ENCODE measurements at places on chromosomes 5 and 9. TPM values are rescaled to one million over a fixed set of nuclear protein-coding genes. Genes with fewer than 3 reads are reported as not detected.

- no peaks in the 10 kb centered on the region for H3K27me3 ChIP-seq
- H3K4me3 ChIP-seq = no peak within 1 kb of the TSS
- no peak within 1 kb of the TSS for H3K27ac ChIP-seq
- no peaks in the 10 kb centered on the region for H3K4me1 ChIP-seq
- DNase-seq = no peak
Measured at GRCh38 chr5:59893429-59894227, at the start of gene PDE4D. Gene PDE4D, minus strand, starts transcription at chr5:59893726.

LCN15 gene
- not detected for total RNA-seq

DNA sequence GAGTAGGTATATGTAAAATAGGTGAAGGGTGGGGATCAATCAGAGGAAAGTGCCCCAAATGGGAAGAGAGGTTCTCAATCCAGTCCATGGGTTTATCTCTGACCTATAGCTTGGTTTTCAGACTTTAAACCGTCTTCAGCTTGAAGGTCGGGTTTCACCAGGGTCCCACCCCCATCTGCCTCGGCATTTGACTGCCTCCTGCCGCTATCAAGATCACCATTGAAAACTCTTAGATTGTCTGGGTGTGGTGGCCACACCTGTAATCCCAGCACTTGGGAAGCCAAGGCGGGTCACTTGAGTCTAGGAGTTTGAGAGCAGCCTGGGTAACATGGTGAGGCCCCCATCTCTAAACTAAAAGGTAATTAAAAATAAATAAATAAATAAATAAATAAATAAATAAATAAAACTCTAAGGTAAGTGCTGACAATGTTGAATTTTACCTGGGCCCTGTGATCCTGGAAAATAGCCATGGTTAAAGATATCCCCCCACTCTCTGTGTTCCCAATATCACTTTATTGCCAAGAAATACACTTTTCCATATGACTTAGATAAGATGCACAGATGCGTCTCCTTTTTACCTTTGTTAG, 48.8 kb downstream of the TARS1 start:
- peaks cover 7% of the 10 kb centered on the region for H3K27me3 ChIP-seq
- H3K4me3 ChIP-seq = no peak overlapping the region
- no peak overlapping the region for H3K27ac ChIP-seq
- no peaks in the 10 kb centered on the region for H3K36me3 ChIP-seq
- DNase-seq = no peak
- peaks cover 4% of the 10 kb centered on the region for H3K4me1 ChIP-seq

DNA sequence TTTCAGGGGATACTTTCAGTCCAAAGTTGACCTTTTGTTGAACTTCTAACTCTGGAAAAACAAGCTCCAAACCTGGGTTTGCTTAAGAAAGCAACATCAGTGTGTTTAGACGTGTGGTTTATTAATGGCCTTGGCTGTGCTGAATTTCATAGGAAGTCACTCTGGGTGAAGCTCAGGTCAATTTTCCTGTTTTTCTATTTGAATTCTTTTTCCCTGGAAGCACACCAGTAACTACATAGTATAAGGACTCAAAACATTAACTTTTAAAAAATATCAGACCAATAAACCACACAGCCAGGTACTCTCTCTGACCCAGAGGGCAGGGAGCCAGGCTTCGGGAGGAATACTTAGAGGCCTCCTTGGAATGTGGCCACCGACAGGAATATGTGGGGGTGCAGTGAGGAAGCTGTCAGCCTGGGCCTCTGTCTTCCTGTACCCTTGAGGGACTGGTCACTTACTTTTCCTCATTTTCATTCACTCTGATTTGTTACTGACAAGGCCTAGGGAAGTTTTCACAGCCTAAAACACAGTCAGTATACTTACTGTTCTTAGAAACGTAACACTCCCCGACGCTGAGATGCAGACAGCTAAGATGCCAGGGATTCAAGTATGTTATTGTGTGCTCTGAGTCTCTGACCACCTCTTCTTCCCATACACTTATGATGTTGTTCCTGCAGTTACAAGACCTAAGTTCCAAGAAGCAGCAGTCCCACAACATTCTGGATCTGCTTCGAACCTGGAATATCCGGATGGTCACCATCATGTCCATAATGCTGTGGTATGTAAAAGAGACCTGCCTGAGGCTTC, 18.9 kb downstream of the SLC22A5 start:
- no peak for DNase-seq
- H3K27ac ChIP-seq = no peak overlapping the region
- H3K4me1 ChIP-seq = peaks cover 10% of the 10 kb centered on the region

DNA sequence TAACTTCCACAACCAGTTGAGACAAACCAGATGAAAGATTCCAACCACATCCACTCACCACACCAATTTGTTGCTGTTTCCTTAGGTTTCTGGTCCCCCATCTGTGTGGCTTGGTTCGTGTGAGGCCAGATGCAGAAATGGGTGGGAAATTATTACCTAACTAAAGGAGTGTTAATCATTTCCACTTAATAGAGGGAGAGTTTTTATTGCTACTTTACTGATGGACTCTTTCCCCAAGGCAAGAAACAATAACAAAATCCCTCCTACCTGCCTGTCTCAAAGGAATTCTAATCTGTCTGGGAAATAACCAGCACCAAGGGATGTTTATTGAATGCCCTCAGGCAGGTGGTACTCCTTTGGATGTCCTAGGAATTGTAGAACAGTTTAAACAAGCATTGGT, 76.3 kb downstream of the TMEM167A start:
- no peaks in the 10 kb centered on the region for H3K36me3 ChIP-seq
- peaks cover 4% of the 10 kb centered on the region for H3K27me3 ChIP-seq
- no peak overlapping the region for H3K27ac ChIP-seq

- DNase-seq = no peak
- no peaks in the 10 kb centered on the region for H3K36me3 ChIP-seq
- H3K4me3 ChIP-seq = no peak overlapping the region
- no peak overlapping the region for H3K27ac ChIP-seq
Measured at GRCh38 chr9:116991051-116991450, 303.9 kb downstream of the TRIM32 start.

- peaks cover 38% of the 10 kb centered on the region for H3K4me1 ChIP-seq
- peak; percentile 56 for DNase-seq
Measured at GRCh38 chr9:130343445-130343918, 77.9 kb downstream of the HMCN2 start.

GRCh38 chr9:6842584-6842947, 84.8 kb downstream of the KDM4C start:
- no peak for DNase-seq
- H3K27ac ChIP-seq = no peak overlapping the region
- no peaks in the 10 kb centered on the region for H3K36me3 ChIP-seq
- no peaks in the 10 kb centered on the region for H3K4me1 ChIP-seq

DNA sequence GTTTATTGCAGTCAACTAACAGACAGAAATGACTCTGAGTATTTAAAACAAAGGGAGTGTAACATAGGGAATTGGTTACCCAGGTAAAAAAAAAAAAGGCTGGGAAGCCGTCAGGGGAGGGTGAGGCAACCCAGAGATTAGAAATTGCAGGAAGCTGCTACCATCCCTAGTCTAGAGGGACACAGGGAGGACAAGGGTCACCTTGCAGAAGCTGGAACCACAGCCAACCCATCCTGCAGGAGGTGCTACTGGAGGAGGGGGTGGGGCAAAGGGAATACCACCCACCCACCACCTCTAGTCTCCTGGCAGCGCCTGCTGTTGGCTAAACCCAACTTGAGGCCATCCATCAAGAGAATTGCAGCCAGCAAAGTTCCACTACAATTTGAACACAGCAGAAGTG, 6.5 kb downstream of the CAST start:
- no peak overlapping the region for H3K4me3 ChIP-seq
- DNase-seq = no peak
- H3K36me3 ChIP-seq = no peaks in the 10 kb centered on the region

DNA sequence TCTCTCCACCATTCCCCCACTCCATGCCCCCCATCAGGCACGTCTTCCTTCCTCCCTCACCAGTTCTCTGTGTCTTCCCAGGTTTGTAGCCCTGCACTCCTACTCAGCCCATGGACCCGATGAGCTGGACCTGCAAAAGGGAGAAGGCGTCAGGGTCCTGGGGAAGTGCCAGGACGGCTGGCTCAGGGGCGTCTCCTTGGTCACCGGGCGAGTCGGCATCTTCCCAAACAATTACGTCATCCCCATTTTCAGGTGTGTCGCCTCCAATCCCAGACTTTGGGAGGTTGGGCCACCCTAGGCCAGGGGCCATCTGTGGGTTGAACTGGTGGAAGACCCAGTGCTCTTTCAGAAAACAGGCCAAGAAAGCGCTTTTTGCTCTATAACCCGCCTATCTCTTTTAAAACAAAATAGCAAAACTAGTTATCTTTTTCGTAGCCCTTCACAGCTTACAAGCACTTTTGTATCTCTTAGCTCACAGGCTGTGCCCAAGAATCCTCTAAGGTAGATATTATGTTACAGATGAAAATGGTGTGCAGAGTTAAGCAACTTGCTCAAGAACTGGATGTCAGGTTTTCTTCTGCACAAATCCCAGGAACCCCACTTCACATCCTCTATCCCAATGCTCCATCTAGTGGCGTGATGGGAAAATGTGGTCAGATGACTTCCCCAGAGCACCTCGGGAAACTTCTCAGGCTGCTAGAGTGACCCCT, 56.2 kb downstream of the PLAC8L1 start:
- no peak overlapping the region for H3K4me3 ChIP-seq
- H3K36me3 ChIP-seq = no peaks in the 10 kb centered on the region
- peak; percentile 71 for DNase-seq
- no peaks in the 10 kb centered on the region for H3K27me3 ChIP-seq

DNA sequence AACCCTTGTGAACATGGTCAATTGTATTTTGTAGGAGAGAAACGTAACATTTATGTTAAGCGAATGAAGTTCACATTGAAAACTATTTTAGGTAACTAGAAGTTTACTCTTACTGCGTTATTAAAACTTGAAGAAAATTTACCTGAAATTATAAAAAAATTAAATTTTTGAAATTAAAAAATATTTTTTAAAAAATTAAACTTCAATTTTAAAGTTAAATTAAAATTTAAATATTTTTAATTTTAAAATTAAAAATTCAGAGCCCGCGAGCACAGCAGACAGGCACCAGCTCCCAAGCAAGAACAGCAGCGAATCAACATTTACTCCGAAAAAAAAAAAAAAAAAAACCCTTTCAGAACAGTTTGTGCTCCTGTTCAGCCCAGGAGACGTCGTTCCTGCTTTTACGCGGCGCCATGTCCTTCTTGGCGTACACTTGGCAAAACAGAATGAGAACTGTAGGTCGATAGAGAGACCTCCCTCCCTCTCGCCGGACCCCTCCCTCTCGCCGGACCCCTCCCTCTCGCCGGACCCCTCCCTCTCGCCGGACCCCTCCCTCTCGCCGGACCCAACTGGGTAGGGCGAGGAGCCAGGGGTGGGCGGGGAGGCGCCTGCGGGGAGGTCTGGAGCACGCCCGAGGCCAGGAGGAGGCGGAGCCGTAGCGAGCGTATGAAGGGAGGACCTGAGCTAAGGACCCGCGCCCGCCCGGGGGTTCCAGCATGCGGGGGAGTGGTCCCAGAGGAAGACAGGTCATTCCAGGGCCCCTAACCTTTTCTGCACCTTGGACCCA, 235.8 kb downstream of the ROR2 start:
- no peaks in the 10 kb centered on the region for H3K27me3 ChIP-seq
- H3K4me3 ChIP-seq = peak overlapping the region; percentile 36
- 0 out of 2 replicates have a peak, but pooled peaks cover 2% of the 10 kb centered on the region for H3K4me1 ChIP-seq
- H3K27ac ChIP-seq = no peak overlapping the region
- H3K36me3 ChIP-seq = no peaks in the 10 kb centered on the region

DNA sequence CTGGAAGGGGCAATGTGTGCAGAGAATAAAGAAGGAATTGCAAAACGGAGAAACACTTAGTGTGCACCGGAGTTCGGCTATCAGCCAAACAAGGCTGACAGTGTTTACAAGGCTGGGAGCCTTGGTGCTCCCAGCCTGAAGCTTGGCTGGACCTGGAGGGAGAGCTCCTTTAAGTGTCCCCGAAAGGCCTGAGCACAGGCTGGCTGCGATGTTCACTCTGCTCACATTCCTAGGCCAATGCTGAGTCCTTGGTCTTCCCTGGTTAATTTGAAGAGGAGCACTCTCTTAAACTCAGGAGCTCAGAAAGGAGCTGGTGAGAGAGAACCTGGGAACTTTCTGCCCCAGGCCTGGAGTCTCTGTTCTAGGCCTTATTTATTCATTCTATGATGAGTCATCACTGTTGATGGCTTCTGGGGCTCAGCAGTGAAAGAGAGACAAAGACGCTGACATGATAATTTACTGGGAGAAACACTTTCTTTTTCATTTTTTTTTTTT, 88.6 kb upstream of the MYO10 start:
- no peaks in the 10 kb centered on the region for H3K27me3 ChIP-seq
- no peak overlapping the region for H3K4me3 ChIP-seq
- DNase-seq = no peak
- no peak overlapping the region for H3K27ac ChIP-seq
- H3K36me3 ChIP-seq = no peaks in the 10 kb centered on the region
- H3K4me1 ChIP-seq = no peaks in the 10 kb centered on the region

SOX30 gene
- not detected for total RNA-seq

GRCh38 chr5:95251185-95251584, 33.7 kb downstream of the MCTP1 start:
- H3K4me3 ChIP-seq = no peak overlapping the region
- no peak overlapping the region for H3K27ac ChIP-seq
- DNase-seq = no peak
- H3K27me3 ChIP-seq = no peaks in the 10 kb centered on the region

FOXD4 gene
- total RNA-seq = 1.0 TPM

DNA sequence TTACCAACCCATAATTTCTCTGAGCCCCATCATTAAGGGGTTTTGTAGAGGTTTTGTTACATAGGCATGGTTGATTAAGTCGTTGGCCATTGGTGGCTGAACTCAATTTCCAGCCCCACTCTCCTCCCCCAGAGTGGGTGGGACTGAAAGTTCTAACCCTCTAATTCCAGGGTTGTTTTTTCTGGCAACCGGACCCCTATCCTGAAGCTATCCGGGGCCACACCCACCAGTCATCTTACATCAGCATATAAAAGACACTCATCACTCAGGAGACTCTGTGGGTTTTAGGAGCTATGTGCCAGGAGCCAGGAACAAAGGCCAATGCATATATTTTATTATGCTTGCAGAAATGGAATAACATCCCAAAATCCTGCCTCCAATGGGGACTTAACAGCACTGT, 186.0 kb downstream of the NXNL2 start:
- no peaks in the 10 kb centered on the region for H3K27me3 ChIP-seq
- no peaks in the 10 kb centered on the region for H3K36me3 ChIP-seq
- H3K27ac ChIP-seq = no peak overlapping the region
- no peak overlapping the region for H3K4me3 ChIP-seq
- H3K4me1 ChIP-seq = no peaks in the 10 kb centered on the region
- DNase-seq = no peak

DNA sequence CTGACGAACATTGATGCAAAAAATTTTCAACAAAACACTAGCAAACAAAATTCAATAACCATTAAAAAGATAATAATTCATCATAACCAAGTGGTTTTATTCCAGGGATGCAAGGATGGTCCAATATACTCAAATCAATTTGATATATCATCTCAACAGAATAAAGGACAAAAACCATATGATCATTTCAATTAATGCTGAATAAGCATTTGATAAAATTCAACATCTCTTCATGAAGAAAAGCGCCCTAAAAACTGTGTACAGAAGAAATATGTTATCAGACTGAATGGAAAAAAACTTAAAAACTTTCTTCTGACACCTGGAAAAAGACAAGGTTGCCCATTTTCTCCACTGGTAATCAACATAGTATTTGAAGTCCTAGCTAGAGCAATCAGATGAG, 720.3 kb upstream of the RGMB start:
- no peak overlapping the region for H3K27ac ChIP-seq
- DNase-seq = no peak
- H3K4me3 ChIP-seq = no peak overlapping the region
- H3K4me1 ChIP-seq = no peaks in the 10 kb centered on the region
- H3K27me3 ChIP-seq = no peaks in the 10 kb centered on the region

APBA1 gene
- not detected for total RNA-seq

Data from K562 (cell line).